Activated CD8-positive, alpha-beta memory T cell treated with anti-CD3 and anti-CD28 coated beads, Interleukin-2, amount 50 U/mL, for 4 hours (primary cell): ENCODE measurements at places on chromosomes 7 and 10.

- no peak for DNase-seq
Measured at GRCh38 chr7:22156205-22156604, 200.7 kb downstream of the RAPGEF5 start.

- DNase-seq: no peak
Measured at GRCh38 chr10:89314676-89315075, 12.8 kb downstream of the IFIT2 start.

- no peak for DNase-seq
Measured at GRCh38 chr10:79081353-79082034, 12.7 kb downstream of the ZMIZ1 start.

- no peak for DNase-seq
Measured at GRCh38 chr10:28246023-28246422, 56.8 kb downstream of the MPP7 start.

- no peak for DNase-seq
Measured at GRCh38 chr10:94310369-94310768, 52.4 kb downstream of the NOC3L start.

GRCh38 chr10:72321248-72322029 lies 33.3 kb downstream of the DNAJB12 start:
- no peak for DNase-seq

DNA sequence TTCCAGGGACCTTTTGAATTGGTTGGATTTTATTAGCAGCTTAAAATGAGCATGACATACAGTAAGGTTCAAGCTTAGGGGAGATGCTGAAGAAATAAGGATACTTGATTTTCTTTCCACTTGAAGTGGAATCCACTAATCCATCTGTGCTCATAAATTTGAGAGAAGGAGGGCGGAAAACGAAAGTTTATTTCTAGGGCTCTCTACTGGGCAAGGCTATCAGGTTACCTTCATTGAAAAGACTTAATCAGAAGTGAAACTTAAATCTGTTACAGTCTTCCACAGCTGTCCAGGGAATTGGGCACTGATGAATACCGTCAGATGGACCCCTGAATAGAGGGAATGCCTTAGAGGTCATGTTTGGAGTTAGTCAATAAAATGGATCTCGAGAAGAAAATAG lies 21.8 kb downstream of the AUTS2 start:
- no peak for DNase-seq

DNA sequence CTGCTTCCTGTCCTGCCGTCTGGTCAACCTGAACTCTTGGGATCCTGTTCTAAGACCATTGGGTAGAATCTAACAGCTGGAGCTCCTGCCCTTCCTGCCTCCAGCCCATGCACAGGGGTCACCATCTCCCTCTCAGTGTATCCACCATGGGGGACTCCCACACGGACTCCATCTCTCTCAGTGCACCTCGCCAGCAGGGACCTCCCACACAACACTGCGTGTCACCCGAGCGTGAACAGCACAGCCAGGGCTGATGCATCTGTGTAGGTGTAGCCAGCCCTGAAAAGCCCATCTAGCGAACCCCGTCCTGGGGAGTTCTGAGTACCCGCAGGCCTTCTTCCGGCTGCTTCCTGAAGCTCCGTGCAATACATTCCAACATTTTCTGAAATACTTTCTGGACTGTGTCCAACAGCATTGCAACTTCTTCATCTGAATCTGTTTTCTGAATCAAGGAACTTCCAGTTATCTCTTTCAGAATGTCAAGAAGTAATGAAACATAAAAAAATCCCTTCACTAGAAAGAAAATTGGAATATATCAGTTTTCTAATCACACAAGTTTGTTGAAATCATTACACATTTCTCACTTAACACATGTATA lies 52.5 kb downstream of the NCAPG2 start:
- no peak for DNase-seq

DNA sequence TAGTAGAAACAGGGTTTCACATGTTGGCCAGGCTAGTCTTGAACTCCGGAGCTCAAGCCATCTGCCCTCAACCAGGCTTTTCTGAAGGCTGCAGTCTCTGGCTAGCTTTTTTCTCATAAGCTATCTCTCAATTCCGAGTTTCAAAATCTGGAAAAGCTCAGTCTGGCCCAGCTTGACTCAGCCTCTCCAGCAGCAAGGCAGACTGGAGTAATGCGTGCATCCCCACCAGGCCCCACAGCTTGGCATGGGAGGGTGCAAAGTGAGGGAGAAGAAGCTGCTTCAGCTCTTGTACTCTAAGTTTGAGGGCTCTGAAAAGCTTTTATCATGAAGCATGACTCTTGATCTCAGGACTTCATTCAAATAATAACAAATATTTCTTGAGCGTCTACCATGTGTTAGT lies 4.8 kb downstream of the DHTKD1 start:
- no peak for DNase-seq

- no peak for DNase-seq
Measured at GRCh38 chr7:106246902-106247711, 37.7 kb downstream of the NAMPT start.

DNA sequence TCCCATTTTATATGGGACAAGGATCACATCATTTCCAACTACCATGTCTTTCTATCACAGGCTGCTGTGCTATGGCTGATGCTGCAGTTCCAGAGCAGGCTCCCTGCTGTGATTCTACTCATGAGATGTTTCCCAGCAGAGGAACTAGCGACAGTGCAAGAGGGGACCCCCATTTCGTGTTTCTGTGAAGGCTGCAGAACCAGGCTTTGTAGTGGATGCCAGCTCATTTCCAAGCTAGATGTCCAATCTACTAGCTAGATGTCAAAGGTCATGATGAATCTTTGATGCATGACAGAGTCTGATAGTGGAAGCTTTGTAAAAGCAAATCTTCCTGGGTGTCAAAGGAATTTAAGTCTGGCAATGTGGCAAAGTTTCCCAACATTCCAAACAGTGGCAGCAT lies 21.2 kb upstream of the MYO3A start:
- no peak for DNase-seq

DNA sequence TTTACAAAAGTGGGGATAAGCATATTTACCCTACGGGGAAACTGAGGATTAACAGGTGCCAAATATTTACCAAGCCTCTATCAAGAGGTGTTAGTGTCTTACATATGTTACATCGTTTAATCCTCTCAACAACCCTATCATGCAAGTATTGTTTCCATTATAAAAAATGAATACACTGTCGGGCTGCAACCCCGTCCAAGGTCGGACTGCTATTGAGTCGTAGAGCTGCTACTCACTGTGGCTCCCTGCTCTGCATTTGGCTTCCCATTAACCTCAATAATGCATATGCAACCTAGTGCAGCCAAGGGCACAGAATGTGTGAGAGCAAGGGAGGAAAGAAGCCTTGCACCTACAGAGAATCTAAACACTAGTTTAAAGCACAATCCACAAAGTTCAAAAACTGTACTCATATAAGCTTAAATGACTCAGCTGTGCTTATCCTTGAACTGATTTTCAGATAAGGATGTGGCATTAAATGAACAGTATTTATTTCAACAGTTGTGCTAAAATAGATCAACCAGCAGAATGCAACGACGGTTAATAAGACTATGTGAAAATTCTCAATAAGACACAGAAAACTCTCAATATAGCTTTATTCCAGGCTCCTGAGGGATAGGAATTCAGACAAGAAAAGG lies 49.9 kb downstream of the UBE2H start:
- no peak for DNase-seq

- no peak for DNase-seq
Measured at GRCh38 chr7:86339051-86339450, 304.7 kb upstream of the GRM3 start.

- no peak for DNase-seq
Measured at GRCh38 chr7:28509251-28510025, 97.1 kb downstream of the CREB5 start.

- DNase-seq: no peak
Measured at GRCh38 chr7:4248295-4248694, 433.8 kb upstream of the FOXK1 start.

- no peak for DNase-seq
Measured at GRCh38 chr10:79215531-79215930, 131.7 kb upstream of the PPIF start.

DNA sequence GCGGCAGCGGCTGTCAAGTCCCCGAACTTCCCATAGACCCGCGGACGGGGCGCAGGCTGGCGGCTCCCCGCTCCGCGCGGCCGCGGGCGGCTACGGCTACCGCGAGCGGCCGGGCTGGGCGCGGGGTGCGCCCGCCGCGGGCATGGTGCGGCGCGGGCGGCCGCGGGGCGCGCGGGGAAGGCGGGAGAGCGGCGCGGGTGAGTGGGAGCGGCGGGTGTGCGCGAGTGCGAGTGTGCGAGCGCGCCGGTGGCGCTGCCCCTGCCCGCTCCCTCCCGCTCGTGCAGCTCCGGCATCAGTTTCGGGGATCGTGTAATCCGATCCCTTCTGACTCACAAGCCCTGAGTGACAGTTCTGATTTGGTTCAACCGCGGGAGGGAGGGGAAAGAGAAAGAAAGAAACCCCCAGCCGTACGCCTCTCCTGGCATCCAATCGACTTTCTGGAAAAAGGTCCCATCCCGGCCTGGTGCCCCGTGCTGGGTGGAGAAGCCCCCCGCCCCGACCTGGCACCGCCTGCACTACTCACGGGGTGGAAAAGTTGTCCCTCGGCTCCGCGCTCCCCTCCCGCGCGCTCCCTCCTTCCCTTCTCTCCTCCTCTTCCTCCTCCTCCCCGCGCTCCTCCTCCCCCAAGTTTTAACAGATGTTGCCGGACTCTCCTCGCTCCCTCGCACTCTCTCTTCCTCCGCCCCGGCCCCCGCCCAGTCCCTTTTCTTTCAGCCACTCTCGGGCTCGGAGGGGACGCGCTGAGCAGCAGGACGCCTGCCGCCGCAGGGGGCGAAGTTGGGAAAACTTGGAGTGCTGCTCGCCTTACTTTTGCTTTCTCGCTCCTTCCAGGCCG lies at the start of gene GLI3:
Gene GLI3 (minus strand): TSS at position 234 of the 835 bp plus-strand sequence. CDS start 13,956 bp downstream, outside the sequence.
- DNase-seq: no peak

- no peak for DNase-seq
Measured at GRCh38 chr10:101094121-101094879, 32.5 kb downstream of the KAZALD1 start.

DNA sequence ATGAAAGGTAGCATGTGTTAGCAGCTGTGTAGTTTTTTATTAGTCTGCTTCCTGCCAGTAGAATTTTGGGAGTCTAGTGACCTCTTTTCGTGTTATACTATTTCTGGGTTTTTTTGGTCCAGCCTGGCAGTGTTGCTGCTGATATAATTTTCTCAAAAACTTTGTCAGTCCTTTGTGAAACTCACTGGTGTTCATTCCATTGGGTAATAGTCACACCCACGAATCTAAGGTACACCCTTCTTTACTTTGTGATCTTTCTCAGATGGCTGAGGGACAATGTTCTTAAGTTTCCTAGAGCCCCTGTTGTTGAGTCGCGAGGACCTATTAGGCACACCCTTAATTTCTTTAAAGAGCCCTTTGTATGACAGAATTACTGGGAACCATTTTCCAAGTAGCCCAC lies 52.3 kb downstream of the TPST1 start:
- no peak for DNase-seq

- DNase-seq: peak; percentile 41
Measured at GRCh38 chr7:2403718-2404648, 572 bp downstream of the CHST12 start.
